ENCODE measurements at places on chromosomes 1 and 21. TPM values are rescaled to one million over a fixed set of nuclear protein-coding genes. Genes with fewer than 3 reads are reported as not detected.
A peak's percentile ranks its signal among the peaks of the same experiment; 100 is the strongest.

The DYNLT4 gene
- polyA plus RNA-seq = 0.52 TPM

The LAMC2 gene
- polyA plus RNA-seq = 33.4 TPM

DNA sequence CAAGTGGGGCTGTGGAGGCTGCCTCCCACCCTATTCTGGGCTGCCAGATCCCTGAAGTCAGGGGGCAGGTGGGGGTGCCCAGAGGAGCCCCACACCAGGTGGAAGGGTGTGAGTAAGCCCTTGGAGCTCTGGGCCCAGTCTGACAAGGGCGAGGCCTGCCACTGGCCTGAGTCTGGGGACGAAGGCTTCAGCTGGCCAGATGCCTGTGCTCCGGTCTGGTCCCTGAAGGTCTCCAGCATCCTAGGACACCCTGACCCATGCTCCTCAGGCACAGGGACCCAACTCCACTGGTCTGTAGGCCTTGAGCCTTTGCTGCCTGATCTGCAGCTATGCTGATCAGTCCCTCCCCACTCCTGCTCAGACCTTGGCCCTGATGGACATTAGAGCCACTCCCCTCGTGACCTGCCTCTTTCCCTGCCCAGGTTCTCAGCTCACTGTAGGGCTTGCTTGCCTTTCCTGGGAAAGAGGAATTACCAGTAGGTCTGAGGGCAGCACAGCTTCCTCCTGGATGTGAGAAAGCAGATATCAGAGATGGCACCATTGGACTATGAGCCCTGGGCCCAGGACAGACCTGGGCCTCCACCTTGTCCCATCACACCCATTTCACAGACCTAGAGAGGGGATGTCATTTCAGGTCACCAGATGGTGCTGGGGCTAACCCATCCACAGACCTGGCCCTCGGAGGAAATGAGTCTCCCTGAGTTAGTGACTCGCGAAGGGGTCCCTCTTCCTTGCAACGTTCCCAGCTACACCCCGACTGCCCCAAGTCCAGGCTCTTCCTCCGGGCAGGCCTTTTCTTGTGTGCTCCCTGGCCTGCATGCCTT, 32.8 kb upstream of the CSF3R start:
- H3K4me3 ChIP-seq = no peak overlapping the region
- H3K4me1 ChIP-seq = no peaks in the 10 kb centered on the region
- DNase-seq = no peak
- no peaks in the 10 kb centered on the region for H3K36me3 ChIP-seq

GRCh38 chr1:33741749-33742148, 122.1 kb upstream of the HMGB4 start:
- no peak overlapping the region for H3K4me3 ChIP-seq
- peaks cover 4% of the 10 kb centered on the region for H3K27me3 ChIP-seq
- DNase-seq = no peak
- H3K27ac ChIP-seq = no peak overlapping the region
- H3K36me3 ChIP-seq = no peaks in the 10 kb centered on the region

The ALX3 gene
- polyA plus RNA-seq = not detected

DNA sequence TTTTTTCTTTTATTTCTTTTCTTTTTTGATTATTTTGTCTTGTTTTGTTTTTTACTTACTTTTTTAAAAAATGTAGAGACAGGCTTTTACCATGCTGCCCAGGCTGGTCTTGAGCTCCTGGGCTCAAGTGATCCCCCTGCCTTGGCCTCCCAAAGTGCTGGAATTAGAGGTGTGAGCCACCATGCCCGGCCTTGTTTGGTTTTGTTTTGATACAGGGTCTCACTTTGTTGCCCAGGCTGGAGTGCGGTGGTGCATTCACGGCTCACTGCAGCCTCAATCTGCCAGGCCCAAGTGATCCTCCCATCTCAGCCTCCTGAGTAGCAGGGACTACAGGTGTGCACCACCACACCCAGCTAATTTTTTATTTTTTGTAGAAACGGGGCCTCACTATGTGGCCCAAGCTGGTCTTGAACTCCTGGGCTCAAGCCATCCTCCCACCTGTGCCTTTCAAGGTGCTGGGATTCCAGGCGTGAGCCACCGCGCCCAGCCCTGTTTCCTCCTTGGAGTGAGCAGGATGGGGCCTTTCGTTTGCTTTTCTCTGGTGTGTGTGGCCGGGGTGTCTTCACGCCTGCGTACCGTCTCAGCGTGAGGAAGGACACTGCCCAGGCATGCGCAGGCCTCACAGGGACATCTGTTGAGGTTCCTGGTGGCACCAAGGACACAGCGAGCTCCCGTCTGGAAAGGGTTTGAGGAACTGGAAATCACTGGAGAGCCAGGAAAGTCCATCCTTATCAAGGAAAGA, 15.5 kb downstream of the SLC45A1 start:
- H3K27me3 ChIP-seq = no peaks in the 10 kb centered on the region
- H3K4me1 ChIP-seq = no peaks in the 10 kb centered on the region
- no peaks in the 10 kb centered on the region for H3K36me3 ChIP-seq
- DNase-seq = no peak
- no peak overlapping the region for H3K4me3 ChIP-seq
- no peak overlapping the region for H3K27ac ChIP-seq

- peaks cover 11% of the 10 kb centered on the region for H3K4me1 ChIP-seq
- no peaks in the 10 kb centered on the region for H3K27me3 ChIP-seq
- peak overlapping the region; percentile 57 for H3K4me3 ChIP-seq
- peak overlapping the region; percentile 12 for H3K27ac ChIP-seq
Observed at GRCh38 chr1:31788825-31789256, 24.7 kb upstream of the ADGRB2 start.

The ATAD3C gene
- polyA plus RNA-seq = 1.0 TPM

- H3K27ac ChIP-seq = no peak overlapping the region
- no peaks in the 10 kb centered on the region for H3K4me1 ChIP-seq
- H3K27me3 ChIP-seq = no peaks in the 10 kb centered on the region
- H3K4me3 ChIP-seq = no peak overlapping the region
- no peak for DNase-seq
Observed at GRCh38 chr1:194644528-194644927, 1458.1 kb upstream of the B3GALT2 start.

The PERM1 gene
- 0.22 TPM for polyA plus RNA-seq

GRCh38 chr1:110136911-110137310, 13.4 kb upstream of the SLC6A17 start:
- no peaks in the 10 kb centered on the region for H3K4me1 ChIP-seq
- DNase-seq = peak; percentile 35
- H3K27me3 ChIP-seq = peaks cover 65% of the 10 kb centered on the region
- H3K36me3 ChIP-seq = no peaks in the 10 kb centered on the region
- no peak overlapping the region for H3K27ac ChIP-seq

GRCh38 chr1:190633488-190633887, 155.8 kb upstream of the BRINP3 start:
- no peaks in the 10 kb centered on the region for H3K27me3 ChIP-seq
- H3K36me3 ChIP-seq = no peaks in the 10 kb centered on the region
- H3K4me3 ChIP-seq = no peak overlapping the region
- no peaks in the 10 kb centered on the region for H3K4me1 ChIP-seq
- no peak overlapping the region for H3K27ac ChIP-seq

The DOCK7 gene
- polyA plus RNA-seq = 29.8 TPM

The RSPH1 gene
- polyA plus RNA-seq = 6.0 TPM

The C8A gene
- polyA plus RNA-seq = 0.34 TPM

GRCh38 chr1:229538945-229539344, 19.6 kb downstream of the ABCB10 start:
- DNase-seq = no peak
- no peak overlapping the region for H3K27ac ChIP-seq
- no peak overlapping the region for H3K4me3 ChIP-seq
- H3K36me3 ChIP-seq = peaks cover 47% of the 10 kb centered on the region
- no peaks in the 10 kb centered on the region for H3K27me3 ChIP-seq
- peaks cover 8% of the 10 kb centered on the region for H3K4me1 ChIP-seq

- no peak overlapping the region for H3K4me3 ChIP-seq
- no peaks in the 10 kb centered on the region for H3K27me3 ChIP-seq
- no peak for DNase-seq
- no peaks in the 10 kb centered on the region for H3K36me3 ChIP-seq
- peaks cover 9% of the 10 kb centered on the region for H3K4me1 ChIP-seq
Observed at GRCh38 chr1:202161151-202162046, 997 bp upstream of the PTPN7 start.

- peak; percentile 65 for DNase-seq
- no peak overlapping the region for H3K4me3 ChIP-seq
- peak overlapping the region; percentile 88 for H3K27ac ChIP-seq
- peaks cover 4% of the 10 kb centered on the region for H3K36me3 ChIP-seq
- H3K27me3 ChIP-seq = no peaks in the 10 kb centered on the region
Observed at GRCh38 chr1:93671099-93671621, 10.5 kb downstream of the BCAR3 start.

GRCh38 chr1:231541842-231542241, 13.4 kb downstream of the TSNAX start:
- H3K36me3 ChIP-seq = peaks cover 33% of the 10 kb centered on the region
- H3K27me3 ChIP-seq = no peaks in the 10 kb centered on the region
- H3K4me3 ChIP-seq = no peak overlapping the region
- no peaks in the 10 kb centered on the region for H3K4me1 ChIP-seq
- H3K27ac ChIP-seq = no peak overlapping the region
- DNase-seq = no peak
